ENCODE measurements at places on chromosomes 1 and 21.

GRCh38 chr1:178574345-178574744, 61.4 kb downstream of the TEX35 start:
- no peak for DNase-seq

DNA sequence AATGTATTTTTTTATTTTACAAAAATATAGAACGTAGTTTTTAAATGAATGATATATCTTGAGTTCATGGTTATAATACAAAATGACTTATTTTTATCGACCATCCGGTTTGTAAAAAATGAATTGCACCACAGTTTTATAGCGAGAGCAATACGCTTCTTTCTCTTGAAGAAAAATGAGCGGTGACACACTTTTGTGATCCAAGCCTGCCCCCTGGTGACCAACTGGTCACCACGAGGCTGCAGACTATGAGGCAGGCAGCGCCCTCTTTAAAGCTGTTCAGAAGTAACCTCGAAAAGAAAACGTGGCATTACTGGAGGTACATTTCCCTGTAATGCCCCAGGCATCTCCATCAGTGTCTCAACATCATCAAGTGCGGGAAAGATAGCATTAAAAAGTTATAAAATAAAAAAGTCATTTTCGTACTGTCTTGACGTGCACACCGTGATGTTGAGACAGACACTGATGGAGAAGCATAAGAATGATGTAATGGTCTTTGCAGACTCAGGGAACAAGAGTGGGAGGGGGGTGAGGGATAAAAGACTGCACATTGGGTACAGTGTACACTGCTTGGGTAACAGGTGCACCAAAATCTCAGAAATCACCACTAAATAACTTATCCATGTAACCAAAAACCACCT, 734.2 kb upstream of the ADAMTS5 start:
- peak; percentile 10 for DNase-seq

- DNase-seq, result no peak
Measured at GRCh38 chr1:35261412-35262120, 6.9 kb upstream of the ZMYM4 start.

DNA sequence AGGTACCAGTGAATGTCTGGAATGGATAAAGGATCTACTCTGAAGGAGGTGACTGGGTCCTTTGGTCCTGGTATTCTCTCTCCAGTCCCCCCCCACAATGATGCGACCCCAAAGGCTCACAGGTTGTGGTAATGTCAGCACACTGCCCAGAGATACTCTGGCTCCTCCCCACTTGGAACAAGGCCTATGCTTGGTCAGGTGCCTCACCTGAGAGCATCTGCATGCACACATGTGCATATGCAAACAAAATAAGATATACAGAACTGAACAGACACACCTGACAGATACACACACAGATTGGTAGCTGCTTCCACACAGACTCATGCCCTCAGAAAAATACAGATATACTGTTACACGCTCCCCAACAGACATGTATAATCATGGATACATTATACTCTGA, 33.5 kb downstream of the DMAP1 start:
- no peak for DNase-seq

DNA sequence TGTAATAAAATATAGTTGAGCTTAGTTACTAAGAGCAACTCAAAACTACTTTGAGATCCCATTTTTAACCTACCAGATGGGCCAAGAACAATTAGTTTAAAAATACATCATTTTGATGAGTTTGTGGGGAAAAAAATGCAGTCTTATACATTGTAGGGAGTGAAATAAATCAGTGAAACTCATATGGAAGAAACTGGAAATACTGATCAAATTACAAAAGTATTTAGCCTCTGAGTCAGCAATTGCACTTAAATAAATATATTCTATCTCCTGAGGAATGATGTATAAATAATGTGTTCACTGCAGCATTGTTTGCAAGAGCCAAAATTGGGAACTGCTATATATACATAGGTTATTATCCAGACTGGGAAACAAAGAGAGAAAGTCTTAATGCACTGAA, 4.6 kb upstream of the SMCP start:
- no peak for DNase-seq

DNA sequence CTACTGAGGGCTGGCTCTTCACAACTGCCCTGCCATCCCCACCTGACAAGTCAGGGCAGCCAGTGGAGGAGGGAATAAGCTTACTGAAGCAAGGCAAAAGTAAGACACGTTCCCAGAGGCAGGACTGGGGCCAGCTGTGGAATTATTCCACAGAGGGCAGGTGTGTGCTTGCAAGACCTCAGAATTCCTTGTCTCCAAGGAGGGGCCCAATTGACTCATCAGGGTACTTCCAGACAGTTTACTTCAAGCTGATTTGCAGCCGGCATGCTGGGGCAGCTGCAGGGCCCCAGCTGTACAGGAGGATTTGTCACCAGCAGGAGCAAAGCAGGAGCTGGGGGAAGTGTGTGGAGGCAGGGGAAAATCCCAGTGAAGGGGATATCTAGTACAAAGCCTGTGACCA, 167.5 kb upstream of the CAMK1G start:
- no peak for DNase-seq

DNA sequence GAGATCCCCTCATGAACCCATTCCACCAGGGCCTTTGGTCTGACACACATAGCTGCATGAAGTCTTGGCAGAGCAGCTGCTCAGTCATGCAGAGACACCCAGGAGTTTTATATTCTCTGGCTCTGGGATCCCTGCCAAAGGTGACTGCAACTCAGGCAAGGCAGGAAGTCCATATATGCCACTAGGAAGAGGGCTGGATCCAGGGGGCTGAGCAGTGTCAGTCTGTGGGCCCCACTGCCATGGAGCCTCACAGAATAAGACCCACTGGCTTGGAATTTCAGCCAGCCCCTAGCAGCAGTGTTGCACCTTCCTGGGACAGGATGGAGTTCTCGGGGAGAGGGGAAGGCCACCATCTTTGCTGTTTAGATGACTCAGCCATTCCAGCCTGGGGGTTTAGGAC, 199.7 kb downstream of the TBX15 start:
- DNase-seq, result no peak

GRCh38 chr21:36437745-36438128, 42.2 kb downstream of the CLDN14 start:
- DNase-seq, result no peak

GRCh38 chr1:167227934-167228378, 7.3 kb downstream of the POU2F1 start:
- DNase-seq, result no peak

- DNase-seq, result no peak
Measured at GRCh38 chr1:157166590-157166989, 28.4 kb upstream of the ETV3 start.

GRCh38 chr1:84297546-84298244, 3.8 kb upstream of the SAMD13 start:
- no peak for DNase-seq

DNA sequence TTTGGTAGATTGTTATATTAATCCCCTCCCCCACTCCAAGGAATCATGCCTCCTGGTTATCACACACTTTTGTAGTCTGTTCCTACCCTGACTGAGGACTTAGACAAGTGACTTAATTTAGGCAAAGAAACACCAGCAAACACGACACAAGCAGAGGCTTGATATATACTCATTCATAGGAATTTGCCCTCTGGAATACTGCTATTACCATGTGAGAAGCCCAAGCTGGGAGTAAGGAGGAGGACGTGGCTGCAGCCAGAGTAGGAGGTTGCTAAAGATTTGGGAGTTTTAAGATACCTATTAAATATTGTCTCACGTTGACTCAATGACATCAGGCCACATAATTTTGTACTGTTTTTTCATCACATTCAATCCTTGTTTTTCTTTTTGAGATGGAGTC, 100.2 kb downstream of the LRRC53 start:
- DNase-seq, result no peak

- DNase-seq, result no peak
Measured at GRCh38 chr1:209132736-209133467, 450.6 kb upstream of the CAMK1G start.

GRCh38 chr1:150263549-150263948, 5.3 kb downstream of the APH1A start:
- no peak for DNase-seq

DNA sequence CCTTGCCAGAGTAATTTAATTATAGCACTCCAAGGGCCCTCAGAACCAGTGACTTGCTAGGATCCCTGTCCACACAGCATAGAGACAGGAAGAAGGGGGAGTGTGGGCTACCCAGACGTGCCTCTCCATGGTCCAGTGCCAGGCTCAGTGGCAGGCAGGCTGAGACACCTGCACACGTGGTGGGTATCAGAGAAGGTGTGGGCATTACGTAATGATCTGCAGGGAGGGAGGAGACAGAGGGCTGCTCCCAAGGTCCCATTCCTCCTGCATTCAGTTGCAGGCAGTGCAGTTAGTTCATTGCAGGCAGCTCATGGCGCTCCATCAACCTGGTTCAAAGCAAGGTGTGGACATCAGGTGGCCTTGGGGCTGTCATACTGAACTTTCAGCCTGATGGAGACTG, 49.9 kb downstream of the C8B start:
- no peak for DNase-seq

DNA sequence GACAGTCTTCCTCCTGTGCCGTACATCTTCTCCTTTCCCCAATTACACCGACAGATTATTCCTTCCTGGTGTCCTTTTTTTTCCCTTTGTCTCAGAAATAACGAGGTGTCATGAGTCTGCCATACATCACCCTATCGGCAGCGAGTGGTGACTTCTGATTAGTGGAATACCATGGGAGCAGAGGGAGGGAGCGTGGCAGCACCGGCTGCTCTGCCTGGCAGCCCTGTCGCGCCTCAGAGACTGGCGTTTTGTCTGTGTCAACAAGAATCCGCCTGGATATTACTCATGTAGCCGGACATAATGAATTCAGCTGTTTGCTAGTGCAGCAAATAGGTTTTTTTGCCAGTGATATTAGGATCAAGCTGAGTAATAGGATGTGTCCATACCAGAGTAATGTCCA, 51.8 kb downstream of the UTP25 start:
- no peak for DNase-seq

DNA sequence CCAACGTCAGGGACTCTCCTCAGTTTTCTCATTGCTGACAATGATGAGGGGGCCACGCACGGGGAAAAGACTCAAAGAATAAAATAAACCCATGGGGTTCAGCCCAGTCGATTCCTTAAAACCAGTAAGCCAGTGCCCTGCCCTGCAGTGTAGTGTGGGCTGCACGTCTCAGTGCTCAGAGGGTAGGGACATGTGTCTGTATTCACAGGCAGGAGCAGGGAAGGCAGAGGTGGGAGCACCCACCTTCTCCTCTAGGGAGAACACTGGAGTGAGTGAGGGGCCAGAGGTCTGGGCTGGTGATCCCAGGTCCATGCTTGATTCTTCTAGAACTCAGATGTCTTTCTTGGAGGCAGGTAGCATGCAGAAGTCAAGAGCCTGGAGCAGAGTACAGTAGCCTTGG, 303.6 kb downstream of the MATN1 start:
- DNase-seq, result no peak

GRCh38 chr1:31818206-31818605, 2.4 kb upstream of the SPOCD1 start:
- DNase-seq, result no peak

DNA sequence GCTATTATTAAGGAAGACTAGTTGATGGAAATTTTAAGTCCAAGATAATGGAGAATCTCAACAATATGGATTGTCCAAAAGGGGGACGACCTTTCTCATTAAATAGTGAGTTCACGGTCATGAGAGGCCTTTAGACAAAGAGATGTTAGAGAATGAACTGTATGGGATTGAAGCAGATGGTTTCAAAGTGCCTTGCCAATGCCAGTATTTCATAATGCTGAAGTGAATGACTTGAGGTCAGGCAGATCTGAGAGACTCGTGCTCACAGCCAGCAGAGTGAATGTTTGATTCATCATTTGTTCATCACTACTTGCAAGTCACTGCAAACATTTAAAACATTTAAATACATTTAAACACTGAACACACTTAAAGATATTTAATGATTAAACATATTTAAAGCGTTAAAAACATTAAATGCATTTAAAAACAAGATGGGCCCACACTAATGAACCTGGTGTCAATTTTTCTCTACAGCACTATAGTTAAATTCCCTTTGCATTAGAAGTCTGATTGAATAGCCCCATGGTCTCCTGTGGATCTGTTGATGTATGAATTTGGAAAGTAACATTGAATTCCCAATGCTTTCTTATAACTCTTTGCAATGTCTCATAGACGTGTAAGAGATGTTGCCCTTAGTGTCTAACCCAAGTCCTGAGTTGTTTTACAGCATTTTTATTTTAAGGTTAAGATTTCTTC, 80.7 kb downstream of the TGFB2 start:
- DNase-seq, result no peak

DNA sequence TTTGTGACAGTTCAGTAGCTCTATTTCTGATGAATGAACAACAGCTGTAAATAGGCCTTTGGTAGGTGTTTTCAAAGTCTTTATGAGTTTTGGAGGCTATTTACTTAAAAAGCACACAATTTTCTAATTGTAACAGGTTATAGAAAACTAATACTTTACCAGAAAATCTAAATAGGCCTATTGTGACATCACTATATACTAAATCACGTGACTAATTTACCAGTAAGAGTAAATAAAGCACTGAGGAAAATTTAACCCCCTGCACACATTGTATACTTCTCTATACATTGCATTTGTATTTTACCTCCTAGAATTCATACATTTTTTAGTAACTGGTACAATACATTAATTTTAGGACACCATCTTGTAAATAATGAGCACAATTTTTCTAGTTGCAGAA, 15.0 kb downstream of the KRTAP26-1 start:
- DNase-seq, result no peak

GRCh38 chr1:32724678-32725614, 22.4 kb upstream of the SYNC start:
- peak; percentile 54 for DNase-seq

DNA sequence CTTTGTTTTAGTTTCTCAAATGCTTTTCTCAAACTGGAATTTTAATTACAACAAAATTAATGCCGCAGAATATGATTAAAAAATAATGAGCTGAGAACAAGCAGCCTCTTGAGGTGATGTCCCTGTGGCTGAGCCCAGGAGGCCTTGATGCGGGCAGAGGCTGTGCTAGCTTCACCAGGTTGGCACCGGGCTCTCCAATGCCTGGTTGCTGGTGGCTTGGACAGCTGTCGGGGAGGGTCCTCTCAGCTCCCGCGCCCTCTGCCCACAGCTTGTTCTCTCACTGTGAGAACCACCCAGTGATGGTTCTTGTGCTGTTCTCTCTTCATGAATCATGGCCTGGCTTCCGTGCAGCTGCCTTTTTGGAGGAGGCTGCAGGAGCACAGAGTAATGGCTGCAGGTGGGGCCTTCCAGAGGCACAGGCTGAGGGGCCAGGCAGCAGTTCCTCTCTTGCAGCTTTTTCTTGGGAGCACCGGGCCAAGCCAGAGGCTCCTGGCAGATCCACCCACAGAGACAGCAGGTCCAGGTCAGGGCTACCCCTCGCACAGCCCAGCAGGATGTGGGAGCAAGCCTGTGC, 156.3 kb downstream of the PCBP3 start:
- no peak for DNase-seq

- DNase-seq, result no peak
Measured at GRCh38 chr1:202171292-202172014, 11.1 kb upstream of the PTPN7 start.

GRCh38 chr1:199335496-199335895, 692.0 kb upstream of the NR5A2 start:
- no peak for DNase-seq

DNA sequence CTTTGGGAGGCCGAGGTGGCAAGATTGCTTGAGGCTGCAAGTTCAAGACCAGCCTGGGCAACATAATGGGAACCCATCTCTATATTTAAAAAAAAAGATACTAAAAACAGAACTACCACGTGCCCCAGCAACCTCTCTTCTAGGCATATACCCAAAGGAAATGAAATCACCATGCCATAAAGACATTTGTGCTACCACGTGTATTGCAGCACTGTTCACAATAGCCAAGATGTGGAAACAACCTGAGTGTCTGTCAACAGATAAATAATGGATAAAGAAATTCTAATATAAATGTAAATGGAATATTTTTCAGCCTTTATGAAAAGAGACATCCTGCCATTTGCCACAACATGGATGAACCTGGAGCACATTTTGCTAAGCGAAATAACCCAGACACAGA, 128.6 kb downstream of the PCNX2 start:
- no peak for DNase-seq
